ENCODE measurements at places on chromosomes 4 and X. TPM values are rescaled to one million over a fixed set of nuclear protein-coding genes. Genes with fewer than 3 reads are reported as not detected.

The PNCK gene
- 0.42 TPM for total RNA-seq

The OTUD6A gene
- total RNA-seq = not detected

The WDR17 gene
- 9.1 TPM for total RNA-seq

The VGLL1 gene
- not detected for total RNA-seq

The LONRF3 gene
- total RNA-seq = 11.8 TPM

The ADRA2C gene
- 15.0 TPM for total RNA-seq

The ZNF41 gene
- 29.5 TPM for total RNA-seq

The FRMPD4 gene
- total RNA-seq = 0.32 TPM

The MAGEB17 gene
- total RNA-seq = not detected

Data from NCI-H460 (cell line).